Pancreas (tissue), 10 donors: ENCODE measurements at places on chromosomes 7 and 10. TPM values are rescaled to one million over a fixed set of nuclear protein-coding genes. Genes with fewer than 3 reads are reported as not detected.

SLC29A3 gene
- 2.4 TPM for polyA plus RNA-seq

SEMA3C gene
- 0.61 TPM for polyA plus RNA-seq

DNA sequence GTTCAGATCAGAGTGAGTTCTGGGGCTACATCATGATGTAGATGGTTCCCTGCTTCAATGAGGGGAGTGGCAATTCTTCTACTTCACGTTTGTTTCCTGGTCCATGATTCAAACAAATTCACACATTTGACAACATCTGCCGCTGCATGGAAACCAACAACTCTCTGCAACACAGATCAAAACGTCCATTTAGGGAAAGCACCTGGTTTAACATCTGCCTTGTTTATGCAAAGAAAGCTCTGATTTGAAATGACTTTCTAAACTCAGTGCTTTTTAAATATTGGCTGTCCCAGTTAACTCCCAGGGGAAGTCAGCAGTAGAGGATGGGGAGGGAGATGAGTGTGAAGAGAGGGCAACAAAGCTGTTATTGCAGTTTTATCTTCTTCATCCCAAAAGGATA lies 93.8 kb downstream of the GAD2 start:
- no peak for DNase-seq

DNA sequence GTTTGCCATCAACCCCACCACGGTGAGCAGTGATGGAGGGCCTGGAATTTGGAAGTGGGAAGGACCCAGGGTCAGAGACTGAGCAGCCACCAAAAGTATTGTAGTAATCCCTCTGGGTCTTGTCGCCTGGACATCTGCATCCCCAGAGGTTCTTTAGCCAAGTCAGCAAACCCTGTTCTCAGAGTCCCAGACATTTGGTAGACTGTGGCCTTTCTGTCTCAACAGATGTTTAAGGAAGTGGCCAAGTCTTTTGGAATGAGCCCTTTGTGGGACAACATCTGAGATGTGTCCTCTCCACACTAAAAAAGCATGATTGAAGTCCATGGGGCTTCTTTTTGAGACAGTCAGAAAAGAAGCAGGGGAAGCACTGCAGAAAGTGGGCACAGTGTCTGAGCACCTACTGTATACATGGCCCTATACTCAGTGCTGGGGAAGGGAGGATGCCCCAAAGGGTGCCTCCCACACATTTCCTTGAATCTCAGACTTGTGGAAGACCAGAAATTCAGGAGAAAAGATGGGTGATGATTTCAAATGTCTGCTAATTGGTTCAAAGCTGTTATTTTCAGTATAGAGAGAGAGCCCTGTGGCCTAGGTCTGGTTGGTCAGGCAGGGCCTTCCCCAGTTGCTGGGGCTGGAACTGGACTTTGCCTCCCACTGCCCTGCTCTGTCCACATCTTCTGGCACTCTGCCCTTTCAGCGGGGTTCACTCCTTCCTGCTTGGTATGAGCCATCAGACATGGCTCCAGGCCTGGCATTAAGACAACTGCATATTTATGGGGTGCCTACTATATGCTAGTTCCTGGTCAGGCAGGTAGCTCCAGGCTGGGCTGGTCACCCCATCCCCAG lies 26.5 kb upstream of the VSIR start:
- DNase-seq = no peak

- DNase-seq = no peak
These were observed 178.8 kb downstream of the LRMDA start for GRCh38 chr10:75610183-75610582.

GRCh38 chr7:19091550-19092200 lies 25.8 kb downstream of the TWIST1 start:
- no peak for DNase-seq

GRCh38 chr7:45416846-45417245 lies 157.3 kb upstream of the ADCY1 start:
- DNase-seq = no peak
